ENCODE measurements at places on chromosomes 16 and 17.
A peak's percentile ranks its signal among the peaks of the same experiment; 100 is the strongest.

DNA sequence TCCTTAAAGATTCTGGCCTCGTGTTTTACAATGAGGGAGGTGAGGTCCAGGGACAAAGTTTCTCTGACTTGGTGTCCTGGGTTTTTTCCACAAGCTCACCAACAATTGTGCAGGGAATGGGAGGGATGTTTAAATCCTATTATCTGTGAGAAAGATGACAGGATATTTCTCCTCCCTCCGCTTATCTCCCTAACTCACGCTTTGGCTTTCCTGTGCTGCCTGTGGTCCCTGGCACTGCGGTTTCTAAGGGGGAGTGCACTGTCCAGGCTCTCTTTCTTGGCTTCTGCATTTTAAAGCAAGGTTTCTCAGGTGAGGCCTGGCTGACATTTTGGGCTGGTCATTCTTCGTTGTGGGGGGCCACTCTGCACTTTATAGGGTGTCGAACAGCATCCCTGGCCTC lies 16.4 kb downstream of the GGA3 start:
- no peak for DNase-seq

GRCh38 chr16:73547552-73548403 lies 499.9 kb upstream of the ZFHX3 start:
- DNase-seq, result no peak

- DNase-seq, result no peak
Observed at GRCh38 chr16:4601864-4602186, 12.9 kb downstream of the UBALD1 start.

DNA sequence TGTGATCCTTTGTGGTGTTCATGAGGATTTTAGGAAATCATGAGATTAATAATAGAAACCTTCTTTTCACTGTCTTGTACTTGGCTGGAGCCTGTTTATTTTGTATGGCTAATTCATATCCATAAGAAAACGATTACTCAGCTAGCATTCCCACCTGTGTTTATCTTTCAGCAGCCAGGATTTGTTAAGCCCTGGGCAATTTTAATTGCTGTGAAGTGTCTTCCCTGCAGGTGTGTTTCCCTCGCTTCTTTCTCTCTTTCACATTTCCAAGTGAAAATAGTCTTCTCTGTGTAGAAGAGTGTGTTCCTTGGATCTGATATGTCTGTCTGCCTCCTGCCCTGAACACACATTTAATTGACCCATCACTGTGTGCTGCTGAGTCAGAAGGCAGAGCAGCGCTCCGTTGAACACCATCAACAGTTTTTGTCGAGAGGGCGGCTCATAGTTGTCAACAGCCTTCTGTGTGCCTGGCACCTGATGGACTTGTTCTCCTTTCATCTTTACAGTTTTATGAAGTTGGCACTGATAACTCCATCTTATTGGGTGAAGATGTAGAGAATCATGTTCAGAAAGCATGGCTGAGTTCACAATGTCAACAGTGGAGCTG lies 83.2 kb downstream of the SPECC1 start:
- peak; percentile 26 for DNase-seq

GRCh38 chr17:74289688-74290087 lies 15.7 kb downstream of the DNAI2 start:
- DNase-seq, result no peak

GRCh38 chr17:21033350-21033749 lies 9.5 kb downstream of the USP22 start:
- DNase-seq, result no peak

GRCh38 chr16:9002042-9002441 lies 38.3 kb upstream of the USP7 start:
- no peak for DNase-seq

- DNase-seq, result no peak
Observed at GRCh38 chr17:58329810-58330537, 1.4 kb upstream of the TSPOAP1 start.

GRCh38 chr16:70652322-70652721 lies 6.0 kb downstream of the IL34 start:
- DNase-seq, result no peak

DNA sequence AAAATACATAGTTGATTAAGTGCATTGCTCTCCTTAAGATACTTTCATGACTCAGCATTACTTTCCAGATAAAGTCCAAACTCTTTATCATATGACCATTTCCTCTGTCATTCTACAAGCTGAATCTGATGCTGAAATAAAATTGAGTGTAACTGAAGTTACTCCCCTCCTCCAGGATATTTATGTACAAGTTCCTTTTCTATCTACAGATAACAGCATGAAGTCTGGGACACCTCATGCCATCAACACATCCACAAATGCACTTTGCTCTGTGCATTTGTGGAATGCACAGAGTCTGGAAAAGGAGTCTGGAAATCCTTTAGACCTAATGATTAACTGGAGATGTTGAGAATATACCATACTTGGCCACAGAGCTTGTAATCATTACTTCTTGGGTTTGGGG lies 60.5 kb downstream of the ACSM2B start:
- no peak for DNase-seq

GRCh38 chr16:27301236-27301861 lies 12.4 kb upstream of the IL4R start:
- no peak for DNase-seq

- DNase-seq, result no peak
Observed at GRCh38 chr17:50618941-50619340, 15.7 kb upstream of the ABCC3 start.

DNA sequence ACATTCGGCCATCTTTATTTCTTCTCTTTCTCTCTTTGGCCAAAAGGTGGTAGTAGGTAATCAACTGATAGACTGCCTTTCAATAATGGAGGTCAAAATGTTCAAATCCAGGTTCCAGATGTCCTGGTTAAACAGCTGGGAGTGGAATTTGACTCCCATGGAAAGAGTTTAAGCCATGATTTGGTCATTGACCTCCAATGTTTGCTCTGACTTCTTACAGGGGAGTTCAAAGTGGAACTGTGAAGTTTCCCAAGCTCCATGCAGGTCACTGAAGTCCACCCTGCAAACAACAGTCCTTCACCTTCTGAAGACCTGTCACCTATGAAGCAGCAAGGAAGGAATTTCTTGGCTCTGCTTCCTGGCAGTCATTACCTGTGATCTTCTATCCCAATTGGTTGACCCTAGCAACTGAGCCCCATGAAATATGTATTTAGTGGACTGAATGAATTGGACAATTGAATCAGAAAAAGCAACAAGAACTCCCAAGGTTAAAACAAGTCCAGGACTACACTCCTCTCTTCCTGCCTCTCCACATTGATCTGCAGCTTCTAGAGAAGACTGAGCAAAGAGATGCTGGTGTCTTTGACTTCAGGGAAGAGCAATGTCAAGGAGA lies 28.0 kb upstream of the SOX9 start:
- no peak for DNase-seq

- no peak for DNase-seq
Observed at GRCh38 chr17:14429084-14429483, 128.2 kb downstream of the HS3ST3B1 start.

- DNase-seq, result no peak
Observed at GRCh38 chr16:79618692-79619050, 18.1 kb upstream of the MAF start.

- DNase-seq, result no peak
Observed at GRCh38 chr17:57498443-57498842, 242.1 kb downstream of the MSI2 start.

DNA sequence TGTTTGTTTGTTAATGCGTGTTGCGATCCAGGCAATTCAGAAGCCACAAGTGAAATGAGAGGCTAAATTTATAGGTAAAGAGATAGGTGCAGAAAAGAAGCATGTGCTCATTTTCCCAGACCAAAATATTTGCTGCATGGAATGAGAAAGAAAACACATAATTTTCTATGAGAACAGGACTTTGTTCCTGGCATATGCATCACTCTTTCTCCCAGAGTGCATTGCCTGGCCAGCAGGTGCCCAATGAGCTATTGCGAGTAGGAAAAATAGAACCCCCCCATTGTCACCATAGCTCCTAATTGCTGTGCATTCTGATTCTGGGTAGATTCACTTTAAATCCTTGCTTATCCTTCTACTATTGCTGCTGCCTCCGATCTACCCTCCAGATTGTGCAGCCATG lies 410.4 kb downstream of the PMP22 start:
- no peak for DNase-seq

- no peak for DNase-seq
Observed at GRCh38 chr17:44097110-44097958, 26.1 kb downstream of the HDAC5 start.

DNA sequence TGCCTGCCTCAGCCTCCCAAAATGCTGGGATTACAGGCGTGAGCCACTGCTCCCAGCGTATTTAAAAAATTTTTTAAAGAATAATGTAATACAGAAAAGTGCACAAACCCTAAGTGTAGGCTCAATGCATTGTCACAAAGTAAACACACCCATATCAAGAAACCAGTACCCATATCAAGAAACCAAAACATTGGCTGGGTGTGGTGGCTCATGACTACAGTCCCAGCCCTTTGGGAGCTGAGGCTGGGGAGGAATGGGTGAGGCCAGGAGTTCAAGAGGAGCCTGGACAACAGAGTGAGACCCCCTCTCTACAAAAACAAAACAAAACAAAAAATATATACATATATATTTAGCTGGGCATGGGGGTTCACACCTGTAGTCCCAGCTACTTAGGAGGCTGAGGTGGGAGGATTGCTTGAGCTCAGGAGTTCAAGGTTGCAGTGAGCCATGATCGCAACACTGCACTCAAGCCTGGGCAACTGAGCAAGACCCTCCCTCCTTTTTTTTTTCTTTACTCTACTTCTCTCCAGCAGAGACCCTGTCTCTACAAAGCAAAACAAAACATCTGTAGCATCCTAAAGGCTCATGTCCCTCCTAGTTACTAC lies 9.3 kb upstream of the PRR14 start:
- DNase-seq, result no peak

- DNase-seq, result no peak
Observed at GRCh38 chr17:41682631-41683030, 6.1 kb upstream of the EIF1 start.

DNA sequence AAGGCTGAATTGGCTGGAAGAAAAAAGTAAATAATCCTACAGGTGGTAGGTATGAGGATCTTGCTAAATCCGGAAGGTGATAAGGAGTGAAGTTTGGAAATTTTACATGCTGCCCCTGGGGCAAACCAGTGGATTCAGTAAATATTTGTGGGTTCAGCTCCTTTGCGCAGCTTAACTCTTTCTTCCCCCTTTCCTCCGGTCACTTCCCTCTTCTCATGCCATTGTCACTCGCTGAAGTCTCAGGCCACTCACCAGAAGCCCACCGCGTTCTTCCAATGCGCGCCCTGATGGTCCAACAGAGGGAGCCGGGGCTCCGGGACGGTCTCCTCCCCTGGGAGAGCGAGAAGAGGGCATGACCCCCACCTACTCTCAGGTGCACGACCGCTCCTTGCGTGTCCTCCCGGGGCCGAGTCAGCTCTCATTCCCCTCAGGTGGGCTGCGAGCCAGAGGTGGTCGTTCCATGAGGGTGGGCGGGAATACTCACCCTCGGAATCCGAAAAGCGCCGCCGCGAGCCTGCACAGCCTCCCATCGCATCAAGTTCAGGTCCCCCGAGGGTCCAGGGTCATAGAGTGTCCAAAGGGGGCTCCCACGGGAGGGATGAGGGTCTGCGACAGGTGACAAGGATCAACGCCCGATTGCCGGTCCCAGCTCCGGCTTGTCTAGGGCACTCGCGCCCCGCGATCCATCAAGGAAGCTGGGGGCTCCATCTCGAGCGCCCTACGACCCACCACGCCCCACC lies 474 bp downstream of the CLN3 start:
- DNase-seq, result no peak

DNA sequence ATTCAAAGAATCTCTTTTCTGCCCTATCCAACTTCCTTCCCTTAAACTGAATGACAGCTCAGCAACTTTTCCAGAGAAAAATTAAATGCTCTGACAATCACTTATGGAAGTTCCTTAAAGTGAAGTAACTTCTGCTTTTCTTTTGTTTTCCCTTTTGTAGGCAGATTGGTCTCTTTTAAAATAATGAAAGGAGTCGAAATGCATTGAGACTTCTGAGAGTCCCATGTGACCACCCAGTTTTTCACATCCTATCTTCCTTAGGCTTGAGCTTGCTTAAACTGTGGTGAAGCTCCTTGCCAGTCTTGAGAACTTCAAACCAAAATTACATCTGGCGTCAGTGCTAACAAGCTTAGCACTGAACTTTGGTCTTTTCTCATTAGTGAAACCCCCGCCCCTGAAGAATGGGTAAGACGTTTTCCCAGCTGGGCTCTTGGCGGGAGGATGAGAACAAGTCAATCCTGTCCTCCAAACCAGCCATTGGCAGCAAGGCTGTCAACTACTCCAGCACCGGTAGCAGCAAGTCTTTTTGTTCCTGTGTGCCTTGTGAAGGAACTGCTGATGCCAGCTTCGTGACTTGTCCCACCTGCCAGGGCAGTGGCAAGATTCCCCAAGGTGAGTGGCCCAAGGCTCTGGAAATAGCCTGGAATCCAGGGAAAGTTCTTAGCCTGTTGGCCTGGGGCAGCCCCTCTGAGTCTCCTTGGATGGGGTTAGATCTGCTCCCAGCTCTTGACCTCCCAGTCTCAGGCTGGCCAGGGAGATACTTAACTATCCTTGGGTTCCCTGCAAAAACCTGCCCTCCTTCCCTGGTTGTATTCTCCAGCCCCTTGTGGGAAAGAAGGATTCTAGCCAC lies 1.2 kb downstream of the TMEM106A start:
- DNase-seq, result no peak

GRCh38 chr17:53472586-53472985 lies 350.1 kb upstream of the KIF2B start:
- no peak for DNase-seq

- no peak for DNase-seq
Observed at GRCh38 chr16:58039829-58040495, 14.4 kb downstream of the MMP15 start.

- DNase-seq, result no peak
Observed at GRCh38 chr17:74297941-74298340, 23.9 kb downstream of the DNAI2 start.

- DNase-seq, result no peak
Observed at GRCh38 chr17:73431401-73432205, 119.8 kb upstream of the CDC42EP4 start.

- peak; percentile 35 for DNase-seq
Observed at GRCh38 chr17:181245-182049, at the start of gene DOC2B. Gene DOC2B, minus strand, starts transcription at chr17:181650. Its CDS starts 171 bp downstream, at chr17:181479.

DNA sequence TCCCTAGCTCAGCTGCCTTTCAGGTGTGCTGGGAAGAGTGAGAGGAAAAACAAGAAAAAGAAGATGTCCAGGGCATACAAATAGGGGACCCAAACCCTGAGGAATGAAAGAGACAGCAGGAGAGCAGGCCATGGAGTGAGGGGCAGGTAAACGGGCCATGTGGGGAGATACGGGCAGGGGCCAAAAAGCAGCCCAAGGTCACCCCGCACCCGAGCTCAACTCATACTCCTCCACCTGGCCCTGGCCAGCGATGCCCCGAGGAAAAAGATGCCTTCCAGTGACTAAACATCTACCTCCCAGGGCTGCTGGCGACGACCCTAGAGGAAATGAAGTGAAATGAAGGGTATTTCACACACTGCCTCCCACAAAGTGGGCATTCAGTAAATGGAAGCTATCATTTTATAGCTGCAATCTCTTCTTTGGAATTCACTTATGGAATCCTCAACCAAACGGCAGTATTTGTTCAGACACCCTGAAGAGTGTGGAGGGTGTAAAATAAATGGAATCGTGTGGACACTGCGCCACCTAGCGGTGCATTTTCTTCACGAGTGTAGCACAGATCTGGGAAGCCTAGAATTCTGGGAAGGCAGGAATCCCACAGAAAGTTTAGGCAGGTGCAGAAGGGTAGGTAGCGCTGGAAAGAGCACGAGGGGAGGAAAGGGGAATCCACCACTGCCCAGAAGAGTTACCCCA lies 14.9 kb downstream of the ELAC2 start:
- peak; percentile 45 for DNase-seq

- DNase-seq, result no peak
Observed at GRCh38 chr16:740459-740763, 386 bp downstream of the CIAO3 start.
